DMS79 treated with DMSO at 0.1 percent for 48 hours (cell line): ENCODE measurements at places on chromosomes 11 and 22.

DNA sequence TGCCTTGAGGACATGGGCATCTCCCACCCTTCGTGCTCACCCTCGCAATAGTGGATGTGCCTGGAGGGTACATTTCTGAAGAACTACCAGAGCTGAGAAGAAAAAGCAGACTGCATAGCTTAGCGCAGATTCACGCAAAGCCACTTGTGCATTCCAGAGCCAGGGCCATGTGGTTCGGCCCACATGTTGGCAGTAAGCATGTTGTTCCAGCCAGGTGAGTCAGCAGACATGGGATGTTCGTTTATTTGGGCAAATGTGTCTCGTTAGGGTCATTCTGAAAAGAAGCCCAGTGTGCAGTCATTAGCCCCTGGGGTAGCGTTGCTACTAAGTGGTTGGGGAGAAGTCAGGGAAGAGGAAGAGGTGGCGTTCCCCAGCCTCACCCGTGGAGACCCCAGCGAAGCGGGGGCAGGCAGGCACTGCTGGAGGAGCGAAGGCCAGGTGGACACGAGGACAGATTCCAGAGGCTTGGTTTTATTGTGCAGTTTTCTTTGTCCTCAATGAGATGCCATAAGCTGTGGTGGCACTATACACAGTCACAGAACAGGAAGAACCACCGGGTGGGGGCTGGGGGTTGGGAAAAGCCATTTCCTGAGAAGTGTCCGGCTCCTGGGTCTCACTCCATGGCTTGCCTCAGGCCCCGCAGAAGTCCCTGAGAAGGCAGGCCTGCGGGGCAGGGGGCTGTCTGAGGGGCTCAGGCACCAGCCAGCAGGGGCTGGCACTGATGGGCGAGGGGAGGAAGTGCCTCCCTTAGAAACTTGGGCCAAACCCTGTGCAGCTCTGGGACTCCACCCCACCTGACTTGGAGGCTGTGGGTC, 5.0 kb downstream of the THY1 start:
- no peak for DNase-seq

- no peak for DNase-seq
These were observed 85.5 kb upstream of the PGR start for GRCh38 chr11:101215069-101215468.

GRCh38 chr22:38139901-38140300, 29.4 kb upstream of the BAIAP2L2 start:
- DNase-seq, result no peak

GRCh38 chr11:43919852-43920597, 22.4 kb upstream of the C11orf96 start:
- DNase-seq, result no peak

- DNase-seq, result no peak
These were observed 162.9 kb downstream of the DLG2 start for GRCh38 chr11:85464283-85464682.
